ENCODE measurements at places on chromosomes 2 and 18. TPM values are rescaled to one million over a fixed set of nuclear protein-coding genes. Genes with fewer than 3 reads are reported as not detected.

GRCh38 chr2:26653207-26654060 lies 12.3 kb upstream of the CIB4 start:
- DNase-seq, result peak; percentile 75

DNA sequence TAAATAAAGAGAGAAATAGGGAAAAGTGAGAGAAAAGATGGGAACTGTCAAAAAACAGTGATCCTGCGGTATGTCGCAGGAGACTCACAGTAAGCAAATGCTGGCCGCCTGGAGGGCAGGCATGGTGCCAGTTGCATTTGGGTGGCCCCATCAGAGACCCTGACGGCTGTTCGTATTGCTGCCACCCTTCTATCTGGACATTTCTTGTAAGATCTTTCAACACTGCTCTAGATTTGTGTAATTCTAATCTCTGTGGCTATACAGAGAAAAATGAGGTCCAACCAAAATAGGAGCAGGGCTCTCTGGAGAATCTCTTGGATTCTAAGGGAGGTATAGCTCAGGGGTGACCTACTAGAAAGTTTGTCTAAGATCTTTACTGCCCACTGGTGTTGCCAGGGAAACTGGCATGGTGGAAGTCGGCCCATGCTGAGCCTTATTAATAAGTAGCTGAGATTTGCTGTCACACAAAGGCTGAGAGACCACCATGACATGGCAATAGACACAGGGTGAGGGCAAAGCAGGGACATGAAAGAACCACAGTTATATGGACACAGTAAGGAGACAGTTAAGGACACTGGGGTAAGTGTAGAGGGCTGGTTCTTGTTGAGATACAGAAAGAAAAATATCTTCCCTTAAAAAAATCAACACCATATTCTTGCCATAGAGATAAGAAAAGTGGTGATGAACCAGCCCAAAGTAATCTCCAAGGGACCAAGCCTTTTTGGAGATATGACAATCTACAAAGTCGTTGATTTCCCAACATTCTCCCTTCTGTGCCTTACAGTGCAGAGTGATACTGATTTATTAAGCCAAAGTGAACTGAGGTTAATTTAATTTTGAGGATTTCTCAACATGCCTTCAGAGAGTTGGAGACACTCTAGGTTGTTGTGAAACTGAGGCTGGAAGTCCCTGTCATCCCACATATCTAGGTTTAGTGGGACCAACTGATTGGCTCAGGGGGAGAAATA lies 26.4 kb upstream of the FZD7 start:
- no peak for DNase-seq

DNA sequence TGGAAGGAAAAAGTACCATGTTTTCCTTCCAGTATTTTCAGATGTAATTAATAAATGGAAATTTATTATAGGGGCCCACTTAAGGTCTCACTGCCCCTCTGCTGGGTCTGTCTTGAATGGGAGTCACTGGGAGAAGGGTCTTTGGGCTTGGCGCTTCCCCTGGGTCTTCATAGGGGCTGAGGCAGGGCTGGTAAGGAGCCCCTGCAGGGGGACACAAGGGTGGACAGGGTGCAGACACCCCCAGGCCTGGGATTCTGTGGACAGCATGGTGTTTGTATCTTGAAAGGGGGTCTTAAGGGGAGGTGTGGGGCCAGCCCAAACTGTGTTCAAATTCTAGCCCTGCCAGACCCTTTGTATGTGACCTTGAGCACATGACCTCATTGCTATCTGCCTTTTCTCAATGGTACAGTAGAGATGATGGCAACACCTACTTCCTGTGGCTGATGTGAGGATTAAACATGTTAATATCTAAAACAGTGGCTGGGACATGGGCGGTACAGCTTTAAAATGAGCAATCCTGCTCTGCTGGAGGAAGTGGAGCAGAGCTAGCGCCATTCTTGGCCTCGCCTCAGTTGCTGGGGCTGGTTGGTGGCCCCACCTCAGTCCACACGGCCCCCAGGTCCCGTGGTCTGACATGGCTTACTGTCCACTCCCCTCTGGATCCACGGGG lies 71.6 kb downstream of the GNAL start:
- no peak for DNase-seq

TMEM198 gene
- total RNA-seq, result 7.7 TPM

Data from upper lobe of left lung (tissue), 6 donors.